ENCODE measurements at places on chromosomes 4 and X. TPM values are rescaled to one million over a fixed set of nuclear protein-coding genes. Genes with fewer than 3 reads are reported as not detected.
A peak's percentile ranks its signal among the peaks of the same experiment; 100 is the strongest.

EGF gene
- total RNA-seq: 13.8 TPM

OPRPN gene
- total RNA-seq: not detected

AFM gene
- total RNA-seq: not detected

RAB39B gene
- total RNA-seq: not detected

MAGED2 gene
- 66.5 TPM for total RNA-seq

RS1 gene
- total RNA-seq: not detected

HTRA3 gene
- total RNA-seq: 123 TPM

DNA sequence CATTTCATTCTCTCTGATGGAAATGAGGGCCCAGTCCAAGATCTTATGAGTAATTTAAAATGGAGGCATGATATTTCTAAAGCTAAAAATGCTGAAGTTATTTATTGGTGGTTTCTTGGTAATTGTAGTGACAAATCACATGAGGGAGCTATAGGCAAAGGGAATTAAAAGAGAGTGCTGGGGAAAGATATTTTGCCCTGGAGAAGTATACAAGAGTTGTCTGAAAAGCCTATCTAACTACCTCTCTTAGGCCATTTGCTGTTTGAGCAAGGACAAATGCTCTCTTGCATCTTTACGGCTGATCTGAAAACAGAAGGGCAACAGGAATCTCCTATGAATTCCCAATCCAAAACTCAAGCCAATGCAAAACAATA lies 89.4 kb downstream of the FMR1NB start:
- no peak for DNase-seq

DNA sequence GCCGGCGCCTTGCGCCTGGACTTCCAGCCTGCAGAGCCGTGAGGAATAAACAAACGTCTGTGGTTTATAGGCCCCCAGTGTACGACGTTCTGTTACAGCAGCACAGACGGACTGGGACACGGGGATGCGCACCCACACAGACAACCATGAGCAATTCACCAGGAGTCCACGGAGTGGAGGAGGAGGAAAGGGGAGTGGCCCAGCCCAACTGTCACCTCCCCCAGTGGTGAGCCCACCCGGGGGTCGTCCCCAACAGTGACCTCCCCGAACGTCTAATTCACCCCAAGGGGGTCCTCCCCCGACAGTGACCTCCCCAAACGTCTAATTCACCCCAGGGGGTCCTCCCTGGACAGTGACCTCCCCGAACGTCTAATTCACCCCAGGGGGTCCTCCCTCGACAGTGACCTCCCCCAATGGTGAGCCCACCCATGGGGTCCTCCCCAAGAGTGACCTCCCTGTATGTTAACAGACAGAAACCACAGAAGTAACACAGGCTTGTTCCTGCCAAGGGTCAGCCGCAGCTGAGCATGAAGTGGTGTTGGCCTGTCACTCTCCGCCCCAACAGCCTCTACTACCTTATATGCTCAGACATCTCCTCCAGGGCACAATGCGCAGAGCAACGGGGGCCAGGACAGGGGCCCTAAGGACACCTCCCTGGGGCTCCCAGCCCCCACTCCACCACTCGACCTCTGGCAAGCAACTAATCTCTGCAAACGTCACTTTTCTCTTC lies 6.2 kb downstream of the GAK start:
- no peak for DNase-seq

- no peak for DNase-seq
These were observed 72.0 kb upstream of the GPM6A start for GRCh38 chr4:175884048-175884447.

DNA sequence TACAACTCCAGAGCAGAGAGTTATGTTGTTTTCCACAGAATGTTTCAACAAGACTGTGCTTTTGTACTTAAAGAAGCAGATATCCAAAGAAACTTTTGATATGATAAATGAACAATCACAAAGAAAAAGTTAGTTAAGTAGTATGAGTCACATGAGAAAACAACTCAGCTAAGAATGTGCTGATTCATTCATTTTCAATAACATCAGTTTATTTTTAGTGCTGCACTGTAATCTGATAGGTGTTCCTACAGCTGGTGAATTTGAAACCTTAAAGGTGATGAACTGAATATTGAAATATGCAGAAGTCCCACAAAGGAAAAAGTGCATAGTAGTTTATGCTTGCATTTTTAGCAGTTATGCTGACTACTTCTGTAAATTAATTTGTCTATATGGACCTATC lies 180.3 kb upstream of the TENM3 start:
- DNase-seq: no peak

DNA sequence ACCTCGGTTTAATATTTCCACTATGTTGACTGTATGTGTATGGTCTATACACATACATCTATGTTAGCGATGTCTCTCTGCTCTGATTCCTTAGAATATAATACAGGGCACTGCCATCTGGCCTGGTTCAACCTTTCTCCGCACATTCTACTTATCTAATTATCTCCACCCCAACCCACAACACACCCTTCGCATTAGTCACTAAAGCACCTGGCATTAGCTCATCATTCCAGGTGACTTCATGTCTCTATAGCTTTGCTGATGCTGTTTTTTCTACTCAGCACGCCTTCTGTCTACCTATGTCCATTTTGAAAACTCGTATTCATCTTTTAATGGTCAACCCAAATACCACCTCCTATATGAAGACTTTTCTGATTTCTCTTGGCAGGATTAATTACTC lies 425.2 kb upstream of the RASGEF1B start:
- DNase-seq: no peak

GRCh38 chr4:3470244-3471097 lies 7.4 kb downstream of the DOK7 start:
- peak; percentile 39 for DNase-seq

DNA sequence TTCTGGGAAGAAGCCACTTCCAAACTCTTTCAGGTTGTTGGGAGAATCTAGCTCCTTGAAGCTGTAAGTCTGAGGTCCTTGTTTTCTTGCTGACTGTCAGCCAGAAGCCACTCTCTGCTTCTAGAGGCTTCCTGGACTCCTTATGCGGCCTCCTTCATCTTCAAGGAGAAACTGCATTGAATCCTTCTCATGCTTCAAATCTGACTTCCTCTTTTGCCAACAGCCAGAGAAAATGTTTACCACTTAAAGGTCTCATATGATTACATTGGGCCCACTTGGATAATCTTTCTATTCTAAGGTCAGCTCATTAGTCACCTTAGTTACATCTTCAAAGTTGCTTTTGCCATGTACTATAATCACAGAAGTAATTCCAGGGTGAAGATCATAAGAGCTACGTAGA lies 327.0 kb downstream of the HNRNPD start:
- DNase-seq: no peak

GRCh38 chr4:16864199-16864598 lies 34.2 kb downstream of the LDB2 start:
- no peak for DNase-seq

DNA sequence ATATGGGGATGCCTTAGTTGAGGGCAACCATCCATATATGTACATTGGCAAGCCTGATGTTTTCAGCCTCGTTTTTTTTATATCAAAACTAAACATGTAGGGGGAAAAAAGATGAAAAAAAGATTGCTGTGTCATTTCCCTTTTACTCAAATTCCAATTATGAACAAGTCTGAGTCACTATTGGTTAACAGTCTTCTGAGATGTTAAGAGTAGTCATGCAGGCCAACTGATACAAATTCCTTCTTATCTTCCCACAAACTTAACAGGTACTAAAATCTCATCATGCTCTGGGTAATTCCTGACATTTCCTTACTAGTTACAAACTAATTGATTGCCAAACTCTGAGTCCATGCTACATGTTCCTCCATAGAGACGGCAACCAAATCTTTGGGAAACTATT lies 222.1 kb downstream of the FRMPD4 start:
- no peak for DNase-seq

DNA sequence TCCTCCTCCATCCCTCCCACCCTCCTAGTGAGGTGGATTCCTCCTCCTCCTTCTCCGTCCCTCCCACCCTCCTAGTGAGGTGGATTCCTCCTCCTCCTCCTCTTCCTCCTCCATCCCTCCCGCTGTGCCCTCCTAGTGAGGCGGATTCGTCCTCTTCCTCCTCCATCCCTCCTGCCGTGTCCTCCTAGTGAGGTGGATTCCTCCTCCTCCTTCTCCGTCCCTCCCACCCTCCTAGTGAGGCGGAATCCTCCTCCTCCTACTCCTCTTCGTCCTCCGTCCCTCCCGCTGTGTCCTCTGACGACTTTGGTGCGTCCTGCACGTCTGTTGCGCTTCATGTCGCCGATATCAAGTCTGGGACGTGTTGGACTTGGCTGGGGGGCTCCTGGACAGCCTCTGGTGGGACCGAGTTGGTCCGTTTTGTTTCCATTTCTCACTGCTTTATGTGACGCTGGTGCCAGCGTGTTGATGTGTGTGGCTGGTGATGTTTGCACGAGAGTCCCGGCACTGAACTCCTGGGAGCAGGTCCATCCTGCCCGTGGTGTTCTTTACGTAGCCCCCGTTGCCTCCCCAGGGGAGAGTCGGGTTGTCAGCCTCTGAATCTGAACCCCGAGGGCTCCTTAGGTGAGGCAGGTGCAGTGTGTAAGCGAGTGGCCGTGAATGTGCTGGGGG lies 5.4 kb downstream of the AKAP17A start:
- no peak for DNase-seq

- DNase-seq: no peak
These were observed 38.5 kb downstream of the LAMTOR3 start for GRCh38 chr4:99855678-99856077.

GRCh38 chr4:165410214-165410613 lies 31.4 kb downstream of the CPE start:
- DNase-seq: no peak

DNA sequence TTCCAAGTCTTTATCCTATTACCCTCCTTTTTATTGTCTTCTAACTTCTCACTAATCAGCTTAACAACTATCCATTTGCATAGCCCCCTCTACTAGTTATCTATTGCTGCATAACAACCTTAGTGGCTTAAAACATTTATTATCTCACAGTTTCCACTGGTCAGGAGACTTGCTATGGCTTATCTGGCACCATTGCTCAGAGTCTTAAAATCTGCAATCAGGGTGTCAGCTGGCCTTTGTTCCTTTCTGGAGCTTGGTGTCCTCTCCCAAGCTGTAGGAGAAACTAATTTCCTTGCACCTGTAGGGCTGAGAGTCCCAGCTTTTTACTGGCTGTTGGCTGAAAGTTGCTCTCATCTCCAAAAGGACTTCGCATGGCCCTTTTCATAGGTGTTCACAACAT lies 137.0 kb upstream of the SMIM31 start:
- no peak for DNase-seq

- DNase-seq: no peak
These were observed 755.4 kb upstream of the HTR2C start for GRCh38 chrX:113828470-113828869.

GRCh38 chrX:23857363-23857762 lies 50.4 kb downstream of the APOO start:
- DNase-seq: no peak

DNA sequence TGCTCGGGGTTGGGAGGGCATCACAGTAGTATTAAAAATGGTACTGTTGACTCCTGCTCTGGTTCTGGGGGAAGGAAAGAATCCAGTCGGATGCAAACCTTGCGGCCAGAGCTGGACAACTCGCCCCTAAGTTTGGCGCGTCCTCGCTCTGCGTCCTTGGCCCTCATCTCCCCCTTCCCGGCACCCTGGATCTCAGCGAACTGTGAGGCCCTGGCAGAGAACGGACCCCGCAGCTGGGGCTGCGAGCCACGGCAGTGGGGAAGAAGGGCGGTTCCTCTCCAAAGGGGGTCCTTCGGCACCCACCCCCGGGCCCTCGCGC lies 14.0 kb downstream of the ARHGEF6 start:
- DNase-seq: peak; percentile 48

DNA sequence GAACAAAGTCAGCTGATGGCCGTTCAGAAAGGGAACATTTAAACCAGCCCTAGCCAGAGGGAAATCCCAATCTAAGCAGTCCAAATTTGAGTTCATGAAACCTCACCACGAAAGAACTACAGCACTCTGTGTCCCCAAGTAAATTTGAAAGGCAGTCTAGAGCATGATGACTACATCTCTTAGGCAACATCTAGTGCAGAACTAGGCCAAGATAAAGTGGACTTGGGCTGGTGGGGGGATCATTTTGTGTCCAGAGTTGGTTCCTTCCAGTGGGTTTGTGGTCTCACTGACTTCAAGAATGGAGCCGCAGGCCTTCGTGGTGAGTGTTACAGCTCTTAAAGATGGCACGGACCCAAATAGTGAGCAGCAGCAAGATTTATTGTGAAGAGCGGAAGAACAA lies 64.9 kb downstream of the KLHL4 start:
- no peak for DNase-seq

DNA sequence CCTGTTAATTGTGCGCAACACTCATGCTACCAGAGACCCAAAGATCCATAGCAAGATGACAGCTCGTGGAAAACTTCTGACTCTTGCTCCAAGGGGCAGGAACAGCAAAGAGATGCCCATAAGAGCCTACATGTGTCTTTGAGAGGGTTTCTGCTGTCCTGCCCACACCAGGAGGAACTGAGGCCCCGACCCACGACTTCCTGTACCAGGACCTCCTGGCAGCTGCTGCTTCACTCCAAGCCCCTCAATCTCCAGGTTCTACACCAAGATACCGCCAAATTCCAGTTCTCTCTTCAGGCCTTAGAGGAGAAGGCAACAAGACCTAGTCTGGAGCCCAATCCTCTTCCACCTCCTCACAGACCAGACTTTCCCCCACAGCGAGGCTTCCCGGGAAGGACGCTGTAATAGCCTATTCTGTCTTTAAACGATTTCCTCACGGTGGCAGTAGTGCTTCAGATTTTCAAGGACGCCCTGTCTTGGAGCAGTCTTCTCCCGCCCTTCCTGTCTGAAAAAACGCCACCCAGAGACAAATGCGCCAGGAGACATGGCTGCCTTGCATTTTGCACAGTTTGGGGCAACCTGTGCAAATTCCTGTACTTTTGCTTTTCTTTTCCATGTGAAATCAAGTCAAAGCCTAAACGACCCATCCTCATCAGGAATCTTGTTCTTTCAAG lies 230.2 kb upstream of the STK26 start:
- DNase-seq: no peak

DNA sequence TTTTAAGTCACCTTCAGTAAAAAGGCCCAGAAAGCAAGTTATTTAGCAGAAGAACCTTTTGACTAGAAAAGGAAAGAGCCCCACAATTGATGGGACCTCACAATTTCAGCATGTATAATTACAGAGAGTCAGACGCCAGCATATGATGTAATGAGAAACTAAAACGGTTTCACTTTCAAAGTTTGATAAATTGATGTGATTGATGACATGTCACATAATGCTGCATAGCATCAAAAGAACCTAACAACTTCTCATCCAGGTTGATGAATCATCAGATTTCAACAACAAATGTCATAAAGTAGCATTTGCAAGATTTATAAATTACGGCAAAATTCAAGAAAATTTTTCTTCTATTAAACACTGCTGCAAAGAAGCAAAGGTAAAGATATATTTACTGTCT lies 3.9 kb upstream of the GAR1 start:
- no peak for DNase-seq

GRCh38 chr4:136650541-136651277 lies 881.6 kb downstream of the PCDH18 start:
- no peak for DNase-seq

DNA sequence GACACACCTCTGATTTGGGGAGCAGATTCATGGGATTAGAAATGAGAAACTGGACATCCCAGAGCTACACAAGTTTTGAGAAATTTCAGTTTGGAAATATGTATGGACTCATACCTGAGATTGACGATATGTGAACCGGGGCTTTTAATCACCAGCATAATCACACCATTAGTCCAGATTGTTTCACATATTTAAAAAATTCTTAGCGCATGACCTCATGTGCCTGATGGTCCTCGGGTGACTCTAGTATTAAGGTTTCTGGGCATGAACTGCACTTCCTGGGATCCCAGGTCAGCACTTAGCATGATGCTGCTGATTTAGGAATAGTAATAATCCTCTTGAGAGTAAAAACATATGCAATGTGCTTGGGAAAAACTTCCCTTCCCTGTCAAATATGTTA lies 91.9 kb upstream of the BCOR start:
- no peak for DNase-seq

Measured in Right ventricle myocardium superior (tissue), 1 donor.